ENCODE measurements at places on chromosomes 13 and 19. TPM values are rescaled to one million over a fixed set of nuclear protein-coding genes. Genes with fewer than 3 reads are reported as not detected.

DNA sequence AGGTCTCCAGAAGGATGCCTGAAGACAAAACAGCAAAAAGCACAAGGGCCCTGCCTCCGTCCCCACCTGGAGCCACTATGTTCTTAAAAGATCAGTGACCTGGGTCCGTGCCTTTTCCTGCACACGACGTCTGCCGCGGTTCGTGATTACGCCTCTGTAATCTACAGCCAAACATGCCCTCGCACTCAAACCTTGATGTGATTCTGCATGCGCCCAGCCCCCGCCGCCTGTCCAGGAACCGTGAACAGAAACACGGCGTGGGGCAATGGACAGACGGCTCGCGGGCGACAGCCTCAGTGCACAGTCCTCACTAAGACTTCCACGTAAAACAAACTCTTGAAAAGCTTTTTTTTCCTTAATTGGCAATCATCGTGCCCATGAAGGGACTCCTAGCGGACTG is 15.5 kb downstream of the C13orf46 start:
- no peak for DNase-seq

DNA sequence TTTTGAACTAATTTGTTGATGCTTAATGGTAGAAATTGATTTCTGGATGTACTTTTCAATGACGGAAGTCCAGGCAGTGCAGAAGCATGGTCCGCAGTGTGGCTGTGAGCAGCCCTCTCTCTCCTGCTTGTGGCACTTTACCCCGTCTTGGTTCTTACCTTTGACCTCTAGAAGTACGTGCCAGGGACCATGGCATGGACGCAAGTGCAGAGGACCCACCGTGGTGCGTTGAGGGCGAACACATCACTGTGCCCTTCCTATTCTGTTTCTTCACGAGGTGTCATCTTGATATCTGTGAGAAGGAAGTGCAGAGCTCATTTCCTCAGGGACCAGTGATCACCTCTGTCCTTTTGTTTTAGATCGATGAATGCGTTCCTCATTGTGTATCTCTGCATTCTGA is 135.2 kb downstream of the ATP11A start:
- no peak for DNase-seq

Gene LRRC25
- 0.68 TPM for total RNA-seq

- no peak for DNase-seq
Measured at GRCh38 chr13:112391746-112392145, 15.6 kb downstream of the SPACA7 start.

GRCh38 chr13:46759846-46760245 is 37.1 kb downstream of the ESD start:
- DNase-seq, result no peak

- peak; percentile 74 for DNase-seq
Measured at GRCh38 chr19:47573071-47574026, at the start of gene ZNF541. TSS of gene ZNF541 (minus strand) at chr19:47573148. CDS start at chr19:47555856, 17,292 bp downstream.

Gene ZIC2
- not detected for total RNA-seq

- peak; percentile 41 for DNase-seq
Measured at GRCh38 chr13:38415233-38415632, 65.6 kb downstream of the UFM1 start.

Gene CDX2
- not detected for total RNA-seq

Gene ZNF132
- total RNA-seq, result 6.0 TPM

- no peak for DNase-seq
Measured at GRCh38 chr19:41492843-41493242, 49.9 kb downstream of the ERICH4 start.

DNA sequence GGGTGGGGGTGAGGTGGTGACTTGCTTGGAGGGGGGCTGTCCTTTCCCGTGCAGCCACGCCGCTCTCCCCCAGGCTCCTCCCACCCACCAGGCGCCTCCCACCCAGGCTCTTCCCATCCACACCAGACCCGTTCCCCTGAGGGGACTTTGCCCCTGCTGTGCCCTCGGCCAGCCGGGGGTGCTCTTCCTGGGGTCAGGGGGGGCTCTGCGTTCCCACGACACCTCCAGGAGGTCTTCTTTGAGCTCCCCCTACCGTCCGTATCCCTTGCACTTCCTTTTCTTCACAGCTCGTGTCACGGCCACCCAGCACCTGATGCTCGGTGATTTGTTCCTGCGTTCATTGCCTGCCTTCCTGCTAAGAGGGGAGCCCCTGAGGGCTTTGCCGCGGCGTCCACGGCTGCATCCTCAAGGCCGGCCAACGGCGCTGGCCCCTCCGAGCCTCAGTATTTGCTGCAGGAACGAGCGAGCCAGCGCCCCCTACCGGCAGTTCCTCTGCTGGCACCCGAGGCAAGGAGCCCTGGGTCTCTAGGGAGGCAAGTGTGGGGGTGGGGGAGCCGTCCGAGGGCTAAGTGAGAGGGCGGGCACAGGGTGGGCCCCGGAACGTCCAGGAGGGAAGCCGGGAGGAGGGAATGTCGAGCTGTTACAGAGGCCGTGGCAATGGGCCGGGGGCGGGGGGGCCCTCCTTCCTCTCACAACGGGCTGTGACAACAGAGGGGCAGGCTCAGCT is 11.8 kb downstream of the LRRC4B start:
- DNase-seq, result peak; percentile 82

DNA sequence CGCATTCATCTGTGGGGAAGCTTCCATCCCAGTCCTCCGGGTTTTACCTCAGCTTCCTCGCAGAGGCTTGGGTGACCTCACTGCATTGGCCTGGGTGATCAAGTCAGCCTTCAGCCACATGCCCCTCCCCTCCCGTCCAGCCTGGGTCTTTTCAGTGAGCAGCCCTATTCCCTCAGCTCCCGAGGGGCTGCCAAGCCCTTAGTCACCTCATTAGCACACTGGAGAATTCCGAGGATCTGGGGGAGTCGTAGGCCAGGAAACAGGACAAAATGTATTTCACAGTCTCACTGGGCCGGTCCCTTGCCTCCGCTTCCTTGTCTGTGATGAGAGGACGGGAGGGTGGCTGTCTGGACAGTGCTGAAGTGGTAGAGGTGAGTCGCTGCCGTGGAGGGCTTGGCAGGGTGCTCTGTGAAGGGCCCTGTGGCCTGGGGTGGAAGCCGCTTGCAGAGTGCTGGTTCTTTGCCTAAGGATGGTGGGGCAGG is 19.9 kb downstream of the KDM4B start:
- DNase-seq, result no peak

- DNase-seq, result peak; percentile 68
Measured at GRCh38 chr19:56309511-56310185, 5.0 kb downstream of the ZSCAN5A start.

- no peak for DNase-seq
Measured at GRCh38 chr13:68551701-68552522, 1321.8 kb upstream of the PCDH9 start.

Gene FSD1
- 26.7 TPM for total RNA-seq

DNA sequence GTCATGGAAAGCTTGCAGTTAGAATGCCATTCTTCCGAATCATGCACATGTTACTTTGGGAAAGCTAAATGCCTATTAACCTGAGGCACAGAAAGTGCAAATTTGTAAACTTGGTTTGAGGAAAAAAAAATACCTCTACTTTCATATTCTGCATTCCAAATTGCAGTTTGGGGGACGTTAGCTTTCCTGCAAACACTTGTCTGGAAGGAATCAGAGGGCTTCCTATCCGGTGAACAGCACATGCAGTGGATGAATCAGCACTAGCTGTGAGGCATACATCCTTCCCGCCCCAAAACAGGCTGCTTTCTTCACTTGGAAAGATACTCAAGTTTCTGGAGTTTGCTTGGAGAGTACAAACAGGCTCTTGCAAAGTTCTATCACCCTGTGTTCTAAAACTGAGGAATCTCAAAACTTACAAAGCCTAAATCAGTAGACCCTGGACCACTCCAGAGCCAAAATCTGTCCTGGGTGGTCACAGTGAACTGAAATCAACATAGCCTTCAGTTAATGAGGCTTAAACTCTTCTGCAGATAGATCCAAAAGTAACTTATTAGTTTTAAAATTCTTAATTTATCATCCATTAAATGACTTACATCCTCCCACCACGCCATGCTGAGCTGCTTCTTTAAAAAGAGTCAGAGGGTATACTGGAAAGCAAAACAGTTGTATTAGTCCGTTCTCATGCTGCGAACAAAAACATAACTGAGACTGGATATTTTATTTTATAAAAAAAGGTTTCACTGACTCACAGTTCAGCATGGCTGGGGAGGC is 802.3 kb upstream of the ARGLU1 start:
- DNase-seq, result no peak

DNA sequence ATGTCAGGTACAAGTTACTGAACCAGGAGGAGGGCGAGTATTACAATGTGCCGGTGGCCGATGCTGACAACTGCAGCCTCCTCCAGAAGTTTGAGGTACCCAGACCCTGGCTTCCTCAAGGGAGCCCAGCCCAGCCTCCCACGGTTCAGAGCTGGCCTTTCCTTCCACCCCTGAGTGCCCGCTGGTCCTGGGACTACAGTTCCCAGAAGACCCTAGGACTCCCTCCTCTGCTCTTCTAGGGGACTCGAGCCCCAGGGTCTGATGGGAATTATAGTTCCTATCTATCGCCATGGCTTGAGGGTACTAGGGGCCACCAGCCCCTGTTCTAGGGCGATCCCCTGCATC is 11.0 kb downstream of the PRKCG start:
- no peak for DNase-seq

- DNase-seq, result no peak
Measured at GRCh38 chr13:106415442-106415841, 120.0 kb downstream of the EFNB2 start.

DNA sequence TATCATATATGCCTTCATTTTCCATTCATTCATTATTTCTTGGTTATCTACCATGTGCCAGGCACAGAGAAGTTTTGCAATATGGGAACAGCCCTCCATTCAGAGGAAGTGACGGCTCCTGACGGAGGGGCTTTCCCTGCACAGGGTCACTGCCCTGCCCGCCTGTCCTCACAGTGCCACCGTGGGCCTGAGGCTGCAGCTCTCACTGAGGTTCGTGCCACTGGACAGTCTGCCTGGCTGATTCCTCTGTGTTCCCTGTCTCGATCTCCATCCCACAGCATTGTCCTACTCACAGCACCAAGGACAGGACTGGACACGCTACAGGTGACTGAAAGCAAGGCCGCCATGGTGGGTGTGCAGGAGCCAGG is 92.7 kb downstream of the TSHZ3 start:
- DNase-seq, result no peak

Gene NRTN
- total RNA-seq, result not detected

DNA sequence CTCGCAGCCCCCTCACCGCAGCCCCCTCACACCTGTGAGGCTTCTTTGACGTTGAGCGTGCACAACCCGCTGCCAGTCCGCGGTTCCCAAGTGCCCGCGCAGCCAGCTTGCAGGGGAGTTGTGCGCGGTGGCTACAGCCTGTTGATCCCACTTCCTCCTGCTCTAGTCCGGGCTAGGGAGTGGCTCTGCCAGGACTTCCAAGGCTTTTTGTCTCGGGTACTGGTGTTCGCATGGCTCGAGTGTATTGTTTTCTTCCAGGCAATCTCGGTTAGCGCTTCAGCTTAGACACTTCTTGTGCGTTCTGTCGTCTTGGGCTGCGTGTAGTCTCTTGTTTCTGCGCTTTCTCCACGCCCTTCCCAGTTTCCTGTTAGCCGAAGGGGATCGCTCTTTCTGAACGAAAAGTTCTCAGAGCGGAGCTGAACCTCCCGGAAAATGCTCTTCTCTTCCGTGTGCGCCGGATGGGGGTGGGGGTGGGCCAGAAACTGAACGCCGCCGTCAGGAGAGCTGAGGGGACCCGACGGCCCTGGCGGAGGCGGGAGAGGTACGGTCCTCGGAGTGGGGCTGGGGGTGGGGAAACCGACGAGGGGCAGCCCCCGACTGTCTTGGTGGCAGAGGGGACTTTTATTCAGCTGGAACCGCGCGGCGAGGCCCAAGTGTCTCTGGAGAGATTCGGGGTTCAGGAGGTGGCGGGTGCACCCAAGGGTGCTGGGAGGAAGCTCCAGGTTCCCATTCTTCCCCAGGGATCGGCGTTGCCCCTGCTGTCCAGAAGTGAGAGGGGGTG is 697 bp upstream of the DGKH start:
- peak; percentile 36 for DNase-seq

- DNase-seq, result no peak
Measured at GRCh38 chr19:45568732-45569131, 15.9 kb downstream of the OPA3 start.

DNA sequence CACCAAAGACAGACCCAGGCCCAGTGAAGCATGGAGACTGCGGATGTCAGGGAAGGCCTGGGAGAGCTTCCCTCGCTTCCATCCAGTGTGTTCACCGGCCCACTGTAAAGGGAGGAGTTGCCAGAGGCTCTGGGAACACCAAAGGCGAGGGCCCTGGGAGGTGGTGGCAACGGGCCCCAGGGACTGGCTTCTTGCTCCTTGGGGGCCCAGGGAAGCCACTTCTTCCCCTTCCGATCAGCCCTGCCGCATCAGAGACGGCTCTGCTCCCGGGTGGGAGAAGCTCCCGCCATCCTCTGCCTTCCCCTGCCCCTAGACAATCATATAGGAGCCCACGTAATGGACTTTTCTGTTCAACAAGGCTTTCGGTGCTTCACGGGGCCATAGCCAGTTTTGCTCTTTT is 83.4 kb upstream of the GPR183 start:
- no peak for DNase-seq

DNA sequence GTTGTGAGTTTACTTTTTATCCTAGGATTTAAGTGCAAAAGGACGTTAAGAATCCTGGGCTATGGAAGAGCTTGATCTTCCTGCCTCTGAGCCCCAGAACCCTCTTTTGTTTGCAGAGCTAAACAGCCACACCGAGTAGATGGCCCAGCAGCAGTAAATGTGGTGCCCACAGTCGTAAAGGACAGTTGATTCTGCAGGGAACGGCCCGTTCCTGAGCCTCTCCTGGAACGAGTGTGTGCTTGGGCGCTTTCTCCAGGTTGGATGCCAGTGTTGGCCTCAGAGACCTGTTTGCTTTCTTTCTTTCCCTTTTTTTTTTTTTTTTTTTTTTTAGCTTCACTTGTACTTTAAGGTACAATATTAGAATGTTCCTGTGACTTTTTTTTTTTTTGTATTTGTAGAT is 41.7 kb downstream of the SPATA13 start:
- no peak for DNase-seq

- no peak for DNase-seq
Measured at GRCh38 chr13:94177041-94177440, 302.4 kb downstream of the DCT start.

Gene FGF9
- total RNA-seq, result 0.21 TPM

GRCh38 chr13:31896427-31896826 is 135.1 kb upstream of the FRY start:
- no peak for DNase-seq

- no peak for DNase-seq
Measured at GRCh38 chr13:113937073-113937472, 36.8 kb downstream of the C13orf46 start.

Gene PINLYP
- total RNA-seq, result 8.9 TPM

DNA sequence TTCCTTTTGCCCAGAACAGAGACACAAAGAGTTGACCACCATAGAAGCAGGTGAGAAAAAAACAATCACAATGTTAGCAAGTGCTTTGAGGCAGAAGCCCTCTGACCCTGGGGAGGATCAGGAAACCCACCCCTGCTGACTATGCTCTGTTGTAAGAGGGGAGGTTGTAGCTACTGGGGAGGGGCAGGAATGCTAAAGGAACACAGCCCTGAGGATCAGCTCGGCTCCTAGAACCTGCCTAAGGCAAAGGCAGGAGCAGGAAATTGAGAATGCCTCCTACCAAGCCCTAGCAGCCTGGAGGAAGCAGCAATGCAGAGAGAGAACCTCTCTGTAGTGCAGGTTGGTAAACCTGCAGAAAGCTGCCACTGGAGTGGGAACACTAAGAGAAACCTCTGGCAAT is 624.0 kb upstream of the KLF12 start:
- no peak for DNase-seq

GRCh38 chr13:52711286-52711685 is 28.3 kb downstream of the CNMD start:
- no peak for DNase-seq

Measured in activated CD8-positive, alpha-beta T cell treated with anti-CD3 and anti-CD28 coated beads, Interleukin-2, amount 10 ng/mL, durations not matched to agents 7 days and 5 days (primary cell).